ENCODE measurements at places on chromosomes 16 and 17. TPM values are rescaled to one million over a fixed set of nuclear protein-coding genes. Genes with fewer than 3 reads are reported as not detected.

The SLC26A11 gene
- 1.6 TPM for total RNA-seq

GRCh38 chr16:73057291-73058210, 9.6 kb upstream of the ZFHX3 start:
- DNase-seq: no peak
- H3K4me3 ChIP-seq: peak overlapping the region; percentile 75
- H3K27ac ChIP-seq: no peak overlapping the region
- peaks cover 11% of the 10 kb centered on the region for H3K4me1 ChIP-seq

DNA sequence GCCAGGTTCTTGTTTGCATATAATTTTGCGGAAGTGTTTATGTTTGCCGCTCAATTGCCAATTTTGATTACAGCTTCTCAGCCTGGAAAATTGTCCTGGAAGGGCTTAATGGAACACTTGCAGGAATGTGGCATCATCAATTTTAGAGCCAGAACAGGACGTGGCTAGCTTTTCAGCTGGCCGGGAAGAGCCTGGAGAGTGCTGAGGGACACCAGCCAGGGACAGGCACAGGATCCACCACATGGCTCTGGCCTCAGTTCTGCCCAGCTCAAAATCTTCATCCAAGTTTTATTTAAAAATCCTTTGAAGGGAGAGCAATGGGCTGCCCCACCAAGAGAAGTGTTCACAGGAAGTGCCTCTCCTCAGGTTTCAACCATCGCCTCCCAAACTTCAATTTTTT, 287.2 kb upstream of the HSBP1 start:
- H3K27ac ChIP-seq: no peak overlapping the region
- no peak for DNase-seq
- no peaks in the 10 kb centered on the region for H3K27me3 ChIP-seq
- no peaks in the 10 kb centered on the region for H3K4me1 ChIP-seq
- H3K4me3 ChIP-seq: no peak overlapping the region

GRCh38 chr17:50787106-50787505, 19.8 kb upstream of the ANKRD40CL start:
- H3K36me3 ChIP-seq: no peaks in the 10 kb centered on the region
- H3K27me3 ChIP-seq: no peaks in the 10 kb centered on the region
- H3K4me3 ChIP-seq: no peak overlapping the region
- DNase-seq: no peak
- H3K4me1 ChIP-seq: peaks cover 6% of the 10 kb centered on the region

GRCh38 chr17:72518753-72519597, 398.2 kb downstream of the SOX9 start:
- H3K4me3 ChIP-seq: no peak overlapping the region
- DNase-seq: no peak
- no peaks in the 10 kb centered on the region for H3K4me1 ChIP-seq
- no peaks in the 10 kb centered on the region for H3K36me3 ChIP-seq

- H3K27ac ChIP-seq: no peak overlapping the region
- no peak for DNase-seq
- peaks cover 8% of the 10 kb centered on the region for H3K36me3 ChIP-seq
- H3K4me1 ChIP-seq: peaks cover 24% of the 10 kb centered on the region
- no peaks in the 10 kb centered on the region for H3K27me3 ChIP-seq
- H3K4me3 ChIP-seq: no peak overlapping the region
Measured at GRCh38 chr16:87437911-87438610, 45.9 kb downstream of the MAP1LC3B start.

DNA sequence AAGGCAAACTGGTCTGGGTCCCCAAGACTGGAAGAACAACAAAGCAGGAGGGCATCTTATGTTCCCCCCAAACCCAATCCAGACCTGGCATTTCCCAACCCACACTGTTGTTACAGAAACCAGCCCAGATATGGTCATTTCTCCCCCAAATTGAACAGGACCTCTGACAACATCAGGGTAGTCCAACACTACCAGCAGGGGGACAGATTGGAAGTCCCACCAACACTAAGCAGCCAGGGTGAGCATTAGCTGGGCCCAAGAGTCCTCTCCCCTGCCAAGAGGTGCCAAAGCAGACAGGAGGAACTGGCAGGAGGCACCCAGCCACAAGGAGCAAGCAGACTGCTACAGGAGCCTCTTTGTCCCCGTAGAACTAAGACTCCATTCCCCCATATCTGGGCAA, 29.3 kb upstream of the CNEP1R1 start:
- H3K27ac ChIP-seq: no peak overlapping the region
- H3K27me3 ChIP-seq: peaks cover 2% of the 10 kb centered on the region
- no peak overlapping the region for H3K4me3 ChIP-seq
- H3K36me3 ChIP-seq: no peaks in the 10 kb centered on the region

The SNX20 gene
- 24.6 TPM for total RNA-seq

The IKZF3 gene
- total RNA-seq: 52.2 TPM

DNA sequence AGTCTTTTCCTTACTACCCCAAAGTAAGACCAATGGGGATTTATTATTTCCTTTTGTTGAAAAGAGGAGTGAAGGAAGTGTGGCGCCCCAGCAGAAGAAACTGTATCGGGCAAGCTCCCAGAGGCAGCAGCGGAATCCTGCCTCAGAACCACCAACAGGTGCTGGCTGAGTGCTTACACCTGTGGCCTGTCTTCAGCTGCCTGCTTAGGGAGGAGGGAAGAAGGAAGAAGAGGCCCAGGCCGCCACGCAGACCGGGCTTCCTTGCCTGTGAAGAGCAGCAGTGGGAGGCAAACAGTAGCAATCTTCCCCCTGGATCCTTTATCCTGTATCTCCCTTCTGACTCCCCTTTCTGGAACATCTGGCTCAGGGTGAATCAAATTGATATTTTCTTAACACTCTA, 134.7 kb downstream of the AATF start:
- no peak for DNase-seq
- peaks cover 30% of the 10 kb centered on the region for H3K36me3 ChIP-seq
- H3K4me3 ChIP-seq: no peak overlapping the region
- H3K27ac ChIP-seq: no peak overlapping the region
- H3K4me1 ChIP-seq: peaks cover 8% of the 10 kb centered on the region
- no peaks in the 10 kb centered on the region for H3K27me3 ChIP-seq

The KRTAP3-2 gene
- total RNA-seq: not detected

DNA sequence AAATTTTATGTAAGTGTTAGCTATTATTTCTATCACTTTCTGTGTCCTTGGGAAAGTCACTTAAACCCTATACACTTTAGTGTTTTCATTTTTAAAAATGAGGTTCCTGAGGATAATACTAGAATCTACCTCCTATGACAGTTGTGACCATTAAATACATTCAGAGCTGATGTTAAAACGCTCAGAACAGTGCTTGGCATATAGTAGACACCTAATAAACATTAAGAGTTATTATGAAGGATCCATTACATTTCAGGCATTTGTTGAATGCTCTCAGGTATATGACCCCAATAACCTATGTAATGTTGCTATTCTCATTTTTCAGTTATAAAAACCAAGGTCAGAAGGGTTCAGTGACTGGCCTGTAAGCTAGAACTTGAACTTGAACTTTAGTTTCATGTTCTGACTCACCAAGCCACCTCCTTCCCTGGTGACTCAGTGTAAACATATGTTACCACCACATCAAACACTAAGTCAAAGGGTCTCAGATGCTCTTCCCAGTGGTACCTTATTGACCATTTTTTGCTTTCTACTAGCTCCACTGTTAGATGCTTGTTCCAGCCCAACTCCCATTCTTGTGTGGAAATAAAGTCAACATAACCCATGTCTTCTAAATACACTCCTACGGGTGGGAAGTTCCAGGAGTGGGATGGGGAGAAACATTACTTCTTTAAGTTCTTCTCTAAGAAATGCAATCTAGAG, 47.6 kb downstream of the HSD17B2 start:
- no peaks in the 10 kb centered on the region for H3K36me3 ChIP-seq
- H3K4me1 ChIP-seq: peaks cover 9% of the 10 kb centered on the region
- peaks cover 18% of the 10 kb centered on the region for H3K27me3 ChIP-seq
- no peak overlapping the region for H3K27ac ChIP-seq

The HID1 gene
- 1.7 TPM for total RNA-seq

Measured in activated CD8-positive, alpha-beta T cell treated with anti-CD3 and anti-CD28 coated beads for 36 hours (primary cell).